Stimulated activated CD4-positive, alpha-beta T cell treated with anti-CD3 and anti-CD28 coated beads, Interleukin-1b, Interleukin-23, amount 100 ng/mL, for 1 hour (primary cell): ENCODE measurements at places on chromosomes 2 and 18.

- no peak for DNase-seq
Observed at GRCh38 chr2:213266421-213266820, 17.8 kb upstream of the SPAG16 start.

GRCh38 chr2:154158101-154158500, 286.4 kb downstream of the GALNT13 start:
- DNase-seq = no peak

DNA sequence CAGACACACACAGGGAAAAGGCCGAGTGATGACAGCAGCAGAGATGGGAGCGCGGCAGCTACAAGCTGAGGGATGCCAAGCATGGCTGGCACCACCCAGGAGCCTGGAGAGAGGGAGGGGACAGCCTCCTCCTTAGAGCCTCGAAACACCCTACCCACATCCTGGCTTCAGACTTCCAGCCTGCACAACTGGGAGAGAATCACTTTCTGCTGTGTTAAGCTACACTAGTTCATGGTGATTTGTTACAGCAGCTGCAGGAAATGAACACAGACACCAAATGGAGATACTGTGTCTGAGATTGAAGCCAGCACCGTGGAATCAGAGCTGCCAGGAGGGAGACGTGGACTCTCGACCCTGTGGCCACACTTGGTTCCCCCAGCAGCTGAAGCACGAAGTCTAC, 27.5 kb upstream of the FOSL2 start:
- no peak for DNase-seq

DNA sequence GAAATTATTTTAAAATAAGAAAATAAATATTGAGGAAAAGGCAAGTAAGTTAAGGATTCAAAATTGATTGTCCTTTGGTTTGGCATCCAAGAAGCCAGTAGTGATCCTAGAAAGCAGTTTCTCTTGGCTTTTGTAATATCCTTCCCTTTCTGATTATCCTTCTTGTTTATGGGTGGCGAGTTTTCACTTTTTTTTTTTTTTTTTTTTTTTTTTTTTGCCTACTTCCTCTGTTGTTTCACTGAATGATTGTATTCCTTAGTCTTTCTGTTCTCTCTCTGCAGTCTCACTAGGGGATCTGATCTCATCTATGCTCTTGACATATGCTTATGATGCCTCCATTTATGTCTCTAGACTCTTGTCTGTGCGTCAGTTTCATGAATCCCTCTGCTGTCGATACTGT, 4.2 kb downstream of the NAPG start:
- no peak for DNase-seq

DNA sequence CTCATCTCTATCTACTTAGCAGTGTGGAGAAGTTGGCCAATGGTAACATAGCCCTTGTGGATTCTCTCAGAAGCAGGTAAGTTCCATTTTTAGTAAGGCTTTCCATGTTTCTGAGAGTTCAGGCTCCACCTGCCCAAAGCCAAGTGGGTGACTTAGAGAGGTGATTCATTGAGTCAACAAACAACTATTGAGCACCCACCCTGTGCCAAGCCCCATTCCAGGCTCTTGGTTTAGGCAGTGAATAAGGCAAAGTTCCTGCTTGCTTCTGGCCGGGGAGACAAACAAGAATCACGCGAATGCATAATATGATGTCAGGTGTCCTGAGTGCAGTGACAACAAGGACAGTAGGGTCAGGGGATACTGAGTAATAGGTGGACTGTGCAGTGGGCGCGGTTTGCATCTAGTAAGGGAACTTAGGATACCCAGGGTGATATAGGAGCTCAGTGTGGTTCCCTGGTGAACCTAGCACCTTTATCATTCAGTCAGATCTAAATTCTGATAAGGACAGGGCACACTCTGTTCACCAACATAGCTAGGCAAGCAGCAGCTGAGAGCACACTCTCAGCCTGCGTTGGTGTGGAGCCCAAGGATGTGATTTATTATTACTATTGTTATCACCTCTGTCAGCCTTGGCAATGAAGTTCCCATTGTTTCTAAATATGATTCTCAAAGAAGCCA, 31.7 kb upstream of the KCTD1 start:
- DNase-seq = no peak

- DNase-seq = no peak
Observed at GRCh38 chr18:11851806-11852337, 659 bp downstream of the CHMP1B start.

DNA sequence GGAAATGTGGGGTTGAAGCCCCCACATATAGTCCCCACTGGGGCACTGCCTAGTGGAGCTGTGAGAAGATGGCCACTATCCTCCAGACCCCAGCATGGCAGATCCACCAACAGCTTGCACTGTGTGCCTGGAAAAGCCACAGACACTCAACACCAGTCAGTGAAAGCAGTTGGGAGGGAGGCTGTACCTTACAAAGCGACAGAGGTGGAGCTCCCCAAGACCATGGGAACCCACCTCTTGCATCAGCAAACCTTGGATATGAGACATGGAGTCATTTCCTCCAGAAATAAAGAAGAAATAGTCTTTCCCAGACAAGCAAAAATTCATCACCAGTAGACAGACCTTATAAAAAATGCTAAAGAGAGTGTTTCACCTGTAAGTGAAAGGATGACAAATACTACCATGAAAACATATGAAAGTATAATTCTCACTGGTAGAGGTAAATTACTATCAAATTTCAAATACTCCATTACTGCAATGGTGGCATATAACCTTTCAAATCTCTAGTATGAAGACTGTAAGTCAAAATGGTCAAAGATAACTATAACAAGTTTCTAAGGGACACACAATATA, 152.6 kb upstream of the EPHA4 start:
- no peak for DNase-seq

DNA sequence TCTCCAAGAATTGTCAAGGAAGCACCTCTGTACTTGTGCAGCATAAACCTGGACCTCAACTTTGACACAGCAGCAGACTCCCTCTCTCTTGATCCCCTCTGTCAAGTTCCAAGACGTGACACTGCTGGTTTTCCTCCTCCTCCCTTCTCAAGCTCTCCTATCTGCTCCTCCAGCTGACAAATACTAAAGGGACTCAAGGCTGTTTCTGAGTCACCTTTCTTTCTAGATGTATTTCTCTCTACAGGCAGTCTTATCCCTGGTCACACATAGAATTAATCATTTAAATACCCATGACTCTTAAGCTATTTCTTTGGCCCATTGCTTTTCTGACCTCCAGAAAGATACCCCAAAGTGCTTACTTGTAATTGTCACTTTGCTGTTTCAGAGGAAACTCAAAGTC, 53.5 kb downstream of the SEPTIN10 start:
- DNase-seq = no peak

DNA sequence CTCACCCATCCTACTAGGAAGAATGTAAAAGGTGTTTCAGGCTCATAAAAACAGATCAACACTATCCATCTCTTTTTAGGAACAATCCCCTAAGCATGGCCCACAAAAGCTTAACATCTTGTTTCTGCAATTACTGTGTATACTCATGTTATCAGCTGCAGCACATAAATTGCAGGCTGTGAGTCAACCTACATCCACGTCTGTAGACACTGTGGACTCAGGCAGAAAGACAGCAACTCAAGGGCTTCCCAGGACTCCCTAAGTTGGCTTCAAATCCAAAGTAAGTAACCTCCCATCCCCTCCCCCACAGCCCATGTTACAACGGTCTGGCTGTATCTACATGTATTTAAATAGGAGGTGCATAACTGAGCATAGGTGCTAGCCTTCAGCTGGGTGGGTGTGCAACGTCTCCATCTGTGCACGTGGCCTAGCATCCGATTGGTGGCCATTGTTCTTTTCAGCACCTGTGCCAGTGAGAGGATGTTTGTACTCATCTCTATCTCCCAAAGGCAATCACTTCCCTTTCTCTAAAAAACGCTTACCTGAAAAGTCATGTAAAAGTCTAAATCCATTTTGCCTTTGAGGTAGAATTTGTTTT, 30.1 kb downstream of the UXS1 start:
- no peak for DNase-seq

DNA sequence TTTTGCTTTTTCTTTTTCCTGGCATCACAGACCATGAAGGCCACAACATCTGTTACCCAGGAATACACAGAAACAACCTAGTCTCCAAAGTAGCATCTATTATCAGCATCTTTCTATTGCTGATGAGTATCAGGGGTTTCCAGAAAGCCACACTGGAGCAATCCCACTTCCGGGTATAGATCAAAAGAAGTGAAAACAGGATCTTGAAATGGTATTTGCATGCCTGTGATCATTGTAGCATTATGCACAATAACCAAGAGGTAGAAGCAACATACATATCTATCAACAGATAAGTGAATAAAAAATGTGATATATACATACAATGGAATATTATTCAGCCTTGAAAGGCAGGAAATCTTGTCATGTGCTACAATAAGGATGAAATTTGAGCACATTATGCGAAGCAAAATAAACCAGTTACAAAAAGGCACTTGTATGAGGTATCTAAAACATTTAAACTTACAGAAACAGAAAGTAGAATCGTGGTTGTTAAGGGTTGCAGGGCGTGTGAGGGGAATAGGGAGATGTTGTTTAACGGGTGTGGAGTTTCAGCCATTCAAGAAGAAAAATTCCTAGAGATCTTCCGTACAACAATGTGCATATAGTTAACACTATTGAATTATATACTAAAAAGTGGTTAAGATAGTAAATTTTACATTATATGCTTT, 115.1 kb downstream of the KCNE4 start:
- DNase-seq = no peak

DNA sequence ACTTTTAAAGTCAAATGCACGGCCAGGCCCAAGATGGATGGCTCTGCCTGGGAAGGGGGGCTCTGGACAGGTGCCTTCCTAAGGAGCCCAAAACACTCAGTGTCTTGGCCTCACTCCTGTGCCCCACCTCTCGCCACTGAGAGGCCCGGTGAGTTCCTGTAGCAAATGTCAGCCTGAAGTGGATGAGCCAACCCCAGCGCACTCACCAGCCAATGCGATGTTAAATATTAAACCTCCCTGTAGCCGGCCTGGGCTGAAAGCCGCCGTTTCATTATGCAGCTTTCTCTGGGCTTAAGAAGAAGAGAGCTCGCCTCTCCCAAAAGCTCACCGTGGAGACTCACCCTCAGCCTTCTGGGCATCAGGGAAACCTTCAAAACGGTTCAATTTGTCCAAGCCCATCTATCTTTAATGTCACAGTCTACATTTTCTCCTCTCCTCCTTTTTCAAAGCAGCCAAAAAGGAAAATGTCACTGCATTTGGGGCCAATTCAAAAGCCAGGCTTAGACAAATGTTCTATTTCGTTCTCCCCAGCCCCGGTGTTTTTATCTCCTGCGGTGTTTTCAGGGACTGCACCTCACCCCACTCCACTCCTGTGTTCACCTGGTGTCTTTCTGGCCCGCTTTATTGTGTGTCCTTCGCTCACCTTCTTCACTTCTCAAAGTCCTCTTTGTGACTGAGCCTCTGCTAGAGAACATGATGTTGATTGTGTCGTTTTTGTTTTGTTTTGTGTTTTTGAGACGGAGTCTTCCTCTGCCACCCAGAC, 124.0 kb downstream of the NRP2 start:
- no peak for DNase-seq
